ENCODE measurements at places on chromosomes 1 and 21. TPM values are rescaled to one million over a fixed set of nuclear protein-coding genes. Genes with fewer than 3 reads are reported as not detected.

SAMD11 gene
- polyA plus RNA-seq: 2.7 TPM

SPRR2G gene
- not detected for polyA plus RNA-seq

BEND5 gene
- 10.0 TPM for polyA plus RNA-seq

UTS2 gene
- not detected for polyA plus RNA-seq

GJB5 gene
- 0.39 TPM for polyA plus RNA-seq

AKR7A3 gene
- polyA plus RNA-seq: 1.6 TPM

- DNase-seq: no peak
Measured at GRCh38 chr1:182484067-182484466, 34.1 kb downstream of the RGSL1 start.

DNA sequence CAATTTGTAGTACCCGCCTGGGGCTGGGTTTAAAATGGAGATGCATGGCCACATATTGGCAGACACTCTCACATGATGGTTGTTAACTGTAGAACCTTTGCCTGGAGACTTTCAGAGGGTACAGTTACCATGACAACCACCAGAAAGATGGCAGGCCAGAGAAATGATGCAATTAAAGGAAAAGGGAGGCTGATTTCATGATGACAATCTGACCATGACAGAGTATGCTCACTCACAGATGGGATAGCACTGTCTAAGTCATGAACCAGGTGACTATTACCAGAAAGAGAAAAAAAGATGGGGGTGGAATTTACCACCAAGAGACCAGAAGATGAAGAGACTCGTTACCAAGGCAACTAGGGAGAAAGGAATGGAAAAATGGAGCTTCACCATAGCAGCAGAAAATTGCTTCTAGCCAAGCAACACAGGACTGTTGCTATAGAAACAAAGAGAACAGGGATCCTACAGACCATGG lies 3.5 kb upstream of the TRIT1 start:
- no peak for DNase-seq

DNA sequence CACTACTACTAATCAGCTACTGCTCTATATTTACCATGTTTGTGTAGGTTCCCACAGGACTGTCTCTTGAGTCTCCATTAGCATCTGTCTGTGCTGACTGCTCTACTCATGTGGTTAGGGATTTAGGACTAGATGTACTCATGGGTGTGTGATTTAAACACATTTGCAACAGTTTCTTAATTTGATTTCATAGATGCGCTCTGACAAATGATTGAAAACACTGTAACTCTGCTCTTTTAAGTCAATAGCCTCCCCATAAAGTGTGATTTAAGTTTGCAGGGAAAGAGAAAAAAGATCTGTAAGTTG lies 809.3 kb downstream of the NCAM2 start:
- no peak for DNase-seq

- peak; percentile 51 for DNase-seq
Measured at GRCh38 chr21:25790122-25790877, 55.5 kb downstream of the GABPA start.

DNA sequence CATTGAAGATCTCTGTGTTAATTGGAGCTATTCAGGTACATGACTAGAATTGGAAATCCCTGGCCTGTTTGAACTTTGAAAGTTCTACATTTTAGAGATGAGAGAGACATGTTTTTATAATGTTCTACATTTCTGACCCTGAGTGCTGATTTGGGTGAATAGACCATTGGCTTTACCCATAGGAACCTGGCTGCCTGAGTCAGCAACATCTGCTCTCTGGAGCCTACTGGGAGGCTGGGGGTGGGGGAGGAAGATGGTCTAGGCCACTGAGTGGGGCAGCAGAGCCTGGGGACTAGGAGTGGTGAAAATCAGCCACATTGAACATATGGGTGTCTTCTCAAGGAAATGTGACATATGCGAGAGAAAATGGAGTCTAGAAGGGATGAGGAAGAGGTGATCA lies 1.4 kb upstream of the VANGL1 start:
- no peak for DNase-seq

DNA sequence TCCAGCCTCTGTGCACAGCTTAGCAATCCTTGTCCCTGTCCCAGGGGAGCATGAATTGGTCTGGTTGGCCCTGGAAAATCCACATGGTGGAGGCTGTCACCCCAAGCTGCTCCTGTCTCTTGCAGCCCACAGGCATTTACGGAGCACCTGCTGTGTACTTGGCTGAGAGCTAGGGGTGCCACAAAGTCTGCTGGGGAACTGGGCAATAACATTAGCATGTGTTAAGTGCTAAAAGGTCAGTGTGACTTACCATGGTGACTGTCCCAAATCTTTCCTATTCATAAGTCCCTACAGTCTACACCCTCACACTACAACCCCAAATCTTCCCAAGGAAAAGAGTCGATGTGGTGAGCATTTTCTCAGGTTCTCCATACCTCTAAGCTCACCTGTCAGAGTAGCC lies 53.6 kb upstream of the ARTN start:
- no peak for DNase-seq

GRCh38 chr1:218665221-218665620 lies 320.1 kb downstream of the TGFB2 start:
- peak; percentile 75 for DNase-seq

DNA sequence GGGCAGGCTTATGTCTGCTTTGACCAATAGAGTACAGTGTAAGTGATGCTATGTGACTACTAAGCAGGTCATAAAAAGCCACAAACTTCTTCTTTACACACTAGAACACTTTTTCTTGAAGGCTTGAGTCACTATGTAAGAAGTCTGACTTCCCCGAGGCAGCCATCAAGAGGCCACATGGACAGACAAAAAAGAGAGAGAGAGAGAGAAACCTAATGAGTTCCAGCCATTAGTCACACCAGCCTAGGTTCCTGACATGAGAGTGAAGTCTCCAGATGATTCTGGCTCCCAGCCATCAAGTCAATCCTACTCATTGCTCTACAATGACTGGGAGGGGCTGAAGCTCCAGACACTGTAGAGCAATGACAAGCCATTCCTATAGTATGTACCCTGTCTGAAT lies 101.4 kb downstream of the LHX9 start:
- no peak for DNase-seq

DNA sequence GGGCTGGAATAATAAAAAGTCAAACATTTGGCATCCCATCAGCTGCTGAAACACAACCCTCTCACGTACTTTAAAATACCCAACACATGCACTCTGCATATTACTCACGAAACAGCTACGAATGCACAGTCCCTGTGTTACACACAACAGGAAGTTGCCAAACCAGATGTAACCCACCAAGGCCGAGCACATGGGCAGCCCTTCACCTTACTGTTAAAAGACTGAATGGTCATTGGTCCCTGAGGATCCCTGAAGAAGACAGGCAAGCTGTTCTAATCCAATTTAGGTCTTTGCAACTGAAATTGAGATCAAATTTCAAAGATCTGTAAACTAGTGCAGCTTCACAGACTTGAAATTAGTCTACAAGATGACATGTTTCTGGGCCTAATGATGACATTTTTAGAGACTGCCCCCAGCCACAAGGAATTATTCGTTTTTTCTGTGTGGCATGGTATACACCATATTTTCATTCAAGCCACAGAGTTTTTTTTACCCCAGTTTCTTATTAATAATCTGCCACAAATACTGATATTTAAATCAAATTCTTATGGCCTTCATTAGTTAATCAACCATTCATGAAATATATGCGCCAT lies 25.6 kb upstream of the IER5 start:
- DNase-seq: no peak

DNA sequence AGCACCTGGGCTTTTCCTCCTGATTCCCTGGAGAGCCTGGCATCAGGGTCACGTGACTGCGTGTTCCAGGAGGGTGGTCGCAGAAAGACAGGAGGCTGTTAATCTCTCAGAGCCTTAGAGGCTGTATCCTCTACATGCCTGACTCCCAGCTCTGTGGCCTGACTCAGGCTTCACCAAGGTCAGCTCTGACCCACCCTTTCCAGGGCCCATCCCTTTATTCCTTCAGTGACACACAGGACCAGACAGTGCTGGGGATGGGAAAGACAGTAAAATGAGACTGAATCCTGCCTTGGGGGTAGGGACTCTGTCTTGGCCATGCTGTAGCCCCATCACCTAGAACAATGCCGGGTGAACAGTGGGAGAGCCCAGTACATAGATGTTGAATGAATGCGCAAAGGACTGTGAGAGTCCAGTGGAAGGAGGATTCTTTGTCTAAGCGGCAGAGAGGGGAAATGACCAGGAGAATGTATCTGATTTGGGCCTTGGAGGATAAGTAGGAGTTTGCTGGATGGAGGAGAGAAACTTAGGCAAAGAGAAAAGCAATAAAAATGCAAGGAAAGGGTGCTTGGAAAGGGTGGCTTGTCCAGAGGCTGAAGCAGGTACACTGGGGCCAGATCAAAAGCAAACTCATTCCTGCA lies 33.0 kb downstream of the EPHX1 start:
- no peak for DNase-seq

DNA sequence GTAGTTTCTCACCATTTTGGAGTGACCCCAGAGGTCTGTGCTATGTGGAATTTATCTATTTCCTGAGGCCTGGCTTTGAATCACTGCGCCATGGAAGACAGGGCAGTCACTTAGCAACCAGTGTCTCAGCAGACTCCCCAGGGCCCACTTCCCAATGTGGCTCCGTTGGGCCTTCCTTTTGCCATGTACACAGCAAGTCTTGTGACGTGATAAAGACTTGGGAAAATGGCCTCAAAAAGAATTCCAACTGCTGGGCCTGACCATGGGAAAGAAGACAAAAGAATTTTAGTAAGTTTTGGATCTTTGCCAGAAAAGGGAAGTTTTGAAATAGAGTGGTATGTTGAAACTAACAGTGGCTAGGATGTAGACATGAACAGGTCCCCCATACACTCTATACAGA lies 36.2 kb downstream of the TLR5 start:
- DNase-seq: no peak

- DNase-seq: peak; percentile 51
Measured at GRCh38 chr1:170668209-170669106, 4.5 kb downstream of the PRRX1 start.

DNA sequence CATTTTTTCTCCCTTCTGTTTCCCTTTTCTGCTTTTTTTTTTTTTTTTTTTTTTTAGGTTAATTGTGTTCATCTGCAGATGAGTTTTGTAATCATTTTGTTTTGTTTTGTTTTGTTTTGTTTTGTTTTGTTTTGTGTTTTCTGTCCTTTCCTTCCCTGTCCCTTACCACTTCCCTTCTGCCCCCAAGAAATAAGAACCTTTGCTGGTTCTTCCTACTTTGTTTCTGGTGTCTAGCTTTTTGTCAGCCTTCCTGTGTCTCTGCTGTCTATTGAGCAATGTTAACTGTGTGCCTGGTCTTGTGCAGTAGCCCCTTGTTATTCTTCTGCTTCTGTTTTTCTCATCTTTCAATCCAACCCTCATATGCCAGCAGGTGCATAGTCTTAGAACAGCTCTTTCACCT lies 46.0 kb downstream of the MPZL1 start:
- DNase-seq: no peak

- no peak for DNase-seq
Measured at GRCh38 chr1:54919367-54920359, 32.7 kb upstream of the DHCR24 start.

DNA sequence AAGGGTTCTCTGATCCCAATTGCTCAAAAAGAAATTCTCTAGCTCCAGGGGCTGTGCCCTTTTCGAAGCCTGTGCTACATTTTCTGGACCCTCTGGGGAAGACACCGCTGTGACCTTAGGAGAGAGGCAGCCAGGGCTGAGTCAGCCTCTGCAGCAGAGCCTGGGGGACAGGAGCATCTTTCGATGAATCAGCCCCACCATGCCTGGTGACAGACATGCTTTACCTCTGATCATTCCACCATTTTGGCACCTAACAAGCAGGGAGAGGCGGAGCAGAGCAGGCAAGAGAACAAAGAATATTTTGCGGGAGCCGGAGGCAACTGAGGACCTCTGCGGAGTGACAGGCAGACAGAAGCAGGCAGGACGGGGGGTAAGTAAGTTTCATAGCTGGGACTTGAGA lies 84.9 kb downstream of the VWA5B1 start:
- DNase-seq: no peak

DNA sequence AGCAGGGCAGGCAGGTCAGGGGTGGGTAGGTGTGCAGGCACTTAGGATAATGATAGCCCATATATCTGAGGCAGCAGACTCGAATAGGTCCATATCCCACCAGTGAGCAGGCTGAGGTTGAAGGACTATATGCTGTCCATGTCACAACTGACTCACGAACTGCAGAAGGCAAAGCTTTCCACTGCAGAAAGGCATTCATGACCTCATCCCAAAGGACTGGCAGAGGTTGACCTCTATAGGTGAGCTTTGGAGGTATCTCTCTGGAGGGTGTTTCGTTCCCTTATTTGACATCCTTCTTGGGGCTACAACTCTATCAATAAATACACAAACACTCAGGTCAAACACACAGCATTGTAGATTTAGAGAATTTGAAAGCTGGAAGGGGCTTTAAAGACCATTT lies 42.8 kb upstream of the MARK1 start:
- DNase-seq: no peak

DNA sequence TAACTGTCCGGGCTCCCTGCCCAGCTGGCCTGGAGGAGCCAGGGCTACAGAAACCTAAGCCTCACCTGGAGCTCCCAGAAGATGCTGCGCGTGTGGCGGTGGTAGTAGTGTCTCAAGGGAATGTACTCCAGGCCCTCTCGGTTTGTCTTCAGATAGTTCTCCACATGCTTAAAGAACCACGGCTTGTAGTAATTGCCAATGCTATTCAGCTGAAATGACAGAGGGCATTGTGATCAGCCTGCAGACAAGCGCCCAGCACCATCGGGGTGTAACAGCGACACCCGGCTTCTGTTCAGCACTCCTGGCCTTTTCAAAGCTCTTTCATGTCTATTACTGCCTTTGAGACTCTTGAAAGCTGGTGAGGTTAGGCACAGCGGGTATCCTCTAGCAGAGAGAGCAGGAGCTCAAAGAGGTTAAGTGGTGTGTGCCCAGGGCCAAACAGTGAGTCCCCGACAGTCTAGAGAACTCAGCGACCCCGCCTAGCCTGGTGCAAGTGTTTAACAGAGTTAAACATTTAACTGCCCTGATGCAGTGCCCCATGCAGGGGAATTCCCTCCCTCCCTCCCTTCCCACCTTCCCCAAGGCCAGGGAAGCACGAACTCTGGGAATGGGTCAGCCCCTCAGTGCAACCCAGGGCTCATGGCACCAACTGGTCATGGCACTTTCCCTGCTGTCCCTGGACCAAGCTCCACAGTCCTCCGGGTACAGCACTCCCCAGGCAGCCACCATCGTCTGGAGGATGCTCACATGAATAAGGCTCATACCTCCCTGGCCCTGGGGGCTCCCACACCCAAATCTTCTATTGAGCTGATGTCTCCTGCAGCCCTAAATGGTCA lies 21.5 kb downstream of the DHCR24 start:
- DNase-seq: no peak

DNA sequence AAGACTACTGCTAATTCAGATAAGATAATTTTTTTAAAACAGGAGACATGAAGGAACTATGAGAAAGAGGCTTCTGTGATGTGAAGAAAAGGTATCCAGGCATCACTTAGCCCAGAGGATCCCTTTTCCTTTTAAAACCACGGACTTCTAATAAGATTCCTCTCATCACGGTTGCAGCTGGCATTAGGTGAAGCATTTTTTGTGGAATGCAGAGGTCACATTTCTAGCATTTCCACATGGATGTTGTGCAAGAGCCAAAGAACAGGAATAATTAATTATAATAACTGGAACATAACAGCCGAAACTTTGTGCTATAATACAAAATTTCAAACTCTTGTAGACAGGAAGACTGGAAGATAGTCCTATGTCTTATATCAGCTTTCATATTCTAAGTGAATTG lies 27.6 kb downstream of the CYP2J2 start:
- DNase-seq: no peak

- DNase-seq: no peak
Measured at GRCh38 chr1:247322849-247323586, 8.6 kb downstream of the ZNF496 start.

All from hindlimb muscle (tissue), 1 donor.